M059J (cell line): ENCODE measurements at places on chromosomes 6 and 20. TPM values are rescaled to one million over a fixed set of nuclear protein-coding genes. Genes with fewer than 3 reads are reported as not detected.
A peak's percentile ranks its signal among the peaks of the same experiment; 100 is the strongest.

The RFX6 gene
- not detected in 2 replicates for total RNA-seq

The MMP24 gene
- total RNA-seq, result 1.7 and 4.4 TPM in 2 replicates

The WFDC10B gene
- total RNA-seq, result not detected in 2 replicates

The BPIFB1 gene
- not detected in 2 replicates for total RNA-seq

The WFDC12 gene
- not detected in 2 replicates for total RNA-seq

The TMC2 gene
- not detected in 2 replicates for total RNA-seq

The ZC2HC1B gene
- total RNA-seq, result not detected in 2 replicates

The CTCFL gene
- total RNA-seq, result not detected in 2 replicates

The SLC4A11 gene
- total RNA-seq, result 0.54 and 1.2 TPM in 2 replicates

The ZBTB2 gene
- total RNA-seq, result 24.5 and 26.4 TPM in 2 replicates

The AMD1 gene
- 95.8 and 139 TPM in 2 replicates for total RNA-seq

The ZCCHC3 gene
- 12.7 and 16.9 TPM in 2 replicates for total RNA-seq

The ITPR3 gene
- total RNA-seq, result 21.9 and 40.3 TPM in 2 replicates

DNA sequence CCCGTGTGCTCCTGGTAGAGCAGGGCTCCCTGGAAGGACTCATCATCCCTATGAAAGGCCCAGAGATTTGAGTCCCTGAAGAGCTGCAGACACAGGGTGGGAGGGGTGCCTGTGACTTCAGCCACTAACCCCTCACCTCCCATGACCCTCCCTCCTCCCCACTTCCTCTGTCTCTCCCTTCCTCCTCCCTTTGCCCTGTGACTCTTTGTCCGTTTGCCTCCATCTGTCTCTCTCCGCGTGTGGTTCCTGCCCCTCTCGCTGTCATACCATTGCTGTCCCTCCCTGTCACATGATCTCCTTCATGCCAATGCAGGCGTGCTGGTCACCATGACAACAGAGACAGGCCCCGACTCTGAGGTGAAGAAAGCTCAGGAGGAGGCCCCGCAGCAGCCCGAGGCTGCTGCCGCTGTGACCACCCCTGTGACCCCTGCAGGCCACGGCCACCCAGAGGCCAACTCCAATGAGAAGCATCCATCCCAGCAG is 19.0 kb downstream of the EPB41L1 start:
- DNase-seq, result peak; percentile 27

GRCh38 chr6:23137611-23138010 is 568.2 kb downstream of the HDGFL1 start:
- DNase-seq, result peak; percentile 18

GRCh38 chr6:112288475-112288874 is 34.1 kb upstream of the LAMA4 start:
- peak; percentile 49 for DNase-seq

DNA sequence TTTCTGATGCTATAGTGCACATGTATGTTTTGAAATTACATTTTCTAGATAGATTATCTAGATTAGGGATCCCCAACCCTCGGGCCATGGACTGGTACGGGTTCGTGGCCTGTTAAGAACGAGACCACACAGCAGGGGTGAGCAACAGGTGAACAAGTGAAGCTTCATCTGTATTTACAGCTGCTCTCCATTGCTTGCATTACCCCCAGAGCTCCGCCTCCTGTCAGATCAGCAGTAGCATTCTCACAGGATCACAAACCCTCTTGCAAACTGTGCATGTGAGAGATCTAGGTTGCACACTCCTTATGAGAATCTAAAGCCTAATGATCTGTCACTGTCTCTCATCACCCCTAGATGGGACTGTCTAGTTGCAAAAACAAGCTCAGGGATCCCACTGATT is 10.4 kb downstream of the CEP57L1 start:
- DNase-seq, result no peak

GRCh38 chr6:158868890-158869825 is 50.0 kb upstream of the EZR start:
- peak; percentile 88 for DNase-seq

DNA sequence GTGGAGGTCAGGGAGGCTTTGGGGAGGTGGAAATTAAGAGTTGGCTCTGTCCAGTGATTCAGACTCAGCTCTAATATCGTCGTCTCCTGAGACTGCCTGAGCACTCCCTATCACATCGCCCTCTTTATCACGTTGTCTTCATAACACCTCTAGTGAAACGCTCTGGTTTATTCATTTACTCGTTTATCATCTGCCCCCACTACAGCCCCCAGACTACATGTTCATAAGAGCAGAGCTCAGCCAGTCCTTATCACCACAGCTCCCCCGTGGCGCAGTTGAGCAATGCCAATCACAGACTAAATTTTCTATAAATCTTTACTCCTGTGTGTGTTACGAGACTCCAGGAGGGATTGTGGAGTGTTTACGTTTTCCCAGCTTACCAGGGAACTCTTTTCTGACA is 316.2 kb downstream of the ADGRB3 start:
- peak; percentile 8 for DNase-seq

- no peak for DNase-seq
Measured at GRCh38 chr20:47561180-47561579, 59.5 kb downstream of the NCOA3 start.

- no peak for DNase-seq
Measured at GRCh38 chr20:34385464-34385863, 22.4 kb downstream of the ITCH start.

- peak; percentile 52 for DNase-seq
Measured at GRCh38 chr6:42978487-42978838, 518 bp downstream of the PEX6 start.

DNA sequence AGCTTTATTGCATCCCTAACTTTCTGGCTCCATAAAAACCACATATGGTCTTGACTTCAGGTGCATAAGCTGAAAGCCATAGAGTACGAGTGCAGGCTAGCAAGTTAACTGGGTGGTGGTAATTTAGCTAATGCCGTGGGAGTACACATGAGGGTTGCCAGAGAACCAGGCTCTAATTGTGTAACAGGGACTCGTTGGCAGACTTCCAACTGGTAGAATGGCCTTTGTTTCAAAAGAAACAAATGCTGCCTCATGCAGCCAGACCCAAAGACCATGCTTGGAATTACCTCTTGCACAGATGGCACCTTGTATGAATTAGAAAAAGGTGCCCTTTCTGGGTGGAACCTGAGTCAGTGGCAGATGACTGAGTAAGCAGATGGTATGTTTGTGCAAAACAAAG is 73.2 kb downstream of the LY86 start:
- no peak for DNase-seq

GRCh38 chr6:21294144-21294543 is 299.4 kb upstream of the SOX4 start:
- no peak for DNase-seq

- DNase-seq, result no peak
Measured at GRCh38 chr20:5216663-5217062, 89.9 kb downstream of the CDS2 start.

GRCh38 chr20:15570156-15570555 is 1003.1 kb downstream of the KIF16B start:
- DNase-seq, result no peak

- no peak for DNase-seq
Measured at GRCh38 chr20:44916586-44916985, 6.7 kb downstream of the PABPC1L start.

GRCh38 chr6:90000864-90001731 is 106.8 kb downstream of the GJA10 start:
- DNase-seq, result peak; percentile 52

GRCh38 chr6:28861339-28861738 is 62.4 kb downstream of the TRIM27 start:
- DNase-seq, result no peak

GRCh38 chr6:45645302-45645701 is 267.6 kb upstream of the SUPT3H start:
- DNase-seq, result no peak

GRCh38 chr6:35043381-35044130 is 97.6 kb downstream of the TCP11 start:
- no peak for DNase-seq

DNA sequence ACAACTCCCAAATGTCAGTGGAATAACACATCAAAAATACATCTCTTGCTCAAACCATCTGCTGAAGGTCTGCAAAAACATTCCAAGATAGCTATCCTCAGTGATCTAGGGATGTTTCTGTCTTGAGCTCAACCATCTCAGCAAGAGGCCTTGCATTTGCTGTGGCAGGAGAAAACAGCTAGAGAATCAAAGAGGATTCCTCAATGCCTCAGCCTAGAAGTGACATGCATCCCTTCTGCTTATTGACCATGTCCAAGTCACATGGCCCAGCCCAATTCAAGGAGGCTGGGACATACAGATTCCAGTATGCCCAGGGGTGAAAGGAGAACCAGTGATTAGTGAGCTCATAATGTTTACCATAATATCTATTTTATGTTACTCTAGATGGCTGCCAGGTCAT is 269.5 kb downstream of the PLCB1 start:
- no peak for DNase-seq

- peak; percentile 76 for DNase-seq
Measured at GRCh38 chr20:37686762-37687477, 6.9 kb upstream of the CTNNBL1 start.

DNA sequence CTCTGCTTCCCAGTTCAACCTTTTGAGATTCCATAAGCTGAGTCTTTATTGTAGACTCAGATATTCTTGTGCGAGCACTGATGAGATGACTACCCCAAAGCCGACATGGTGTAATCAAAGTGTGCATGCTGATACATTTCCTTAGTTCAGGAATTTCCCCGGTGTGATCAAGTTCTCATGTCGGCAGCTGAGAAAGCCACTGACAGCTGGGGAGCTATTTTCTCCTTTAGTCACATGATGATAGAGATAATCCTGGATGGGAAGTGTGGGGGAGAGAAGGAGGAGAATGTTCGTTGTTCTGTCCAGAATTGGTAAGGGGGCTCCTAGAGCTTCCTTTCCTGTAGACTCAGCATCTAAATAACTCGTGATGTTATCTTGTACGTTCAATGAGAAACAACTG is 7.7 kb upstream of the CAP2 start:
- no peak for DNase-seq

DNA sequence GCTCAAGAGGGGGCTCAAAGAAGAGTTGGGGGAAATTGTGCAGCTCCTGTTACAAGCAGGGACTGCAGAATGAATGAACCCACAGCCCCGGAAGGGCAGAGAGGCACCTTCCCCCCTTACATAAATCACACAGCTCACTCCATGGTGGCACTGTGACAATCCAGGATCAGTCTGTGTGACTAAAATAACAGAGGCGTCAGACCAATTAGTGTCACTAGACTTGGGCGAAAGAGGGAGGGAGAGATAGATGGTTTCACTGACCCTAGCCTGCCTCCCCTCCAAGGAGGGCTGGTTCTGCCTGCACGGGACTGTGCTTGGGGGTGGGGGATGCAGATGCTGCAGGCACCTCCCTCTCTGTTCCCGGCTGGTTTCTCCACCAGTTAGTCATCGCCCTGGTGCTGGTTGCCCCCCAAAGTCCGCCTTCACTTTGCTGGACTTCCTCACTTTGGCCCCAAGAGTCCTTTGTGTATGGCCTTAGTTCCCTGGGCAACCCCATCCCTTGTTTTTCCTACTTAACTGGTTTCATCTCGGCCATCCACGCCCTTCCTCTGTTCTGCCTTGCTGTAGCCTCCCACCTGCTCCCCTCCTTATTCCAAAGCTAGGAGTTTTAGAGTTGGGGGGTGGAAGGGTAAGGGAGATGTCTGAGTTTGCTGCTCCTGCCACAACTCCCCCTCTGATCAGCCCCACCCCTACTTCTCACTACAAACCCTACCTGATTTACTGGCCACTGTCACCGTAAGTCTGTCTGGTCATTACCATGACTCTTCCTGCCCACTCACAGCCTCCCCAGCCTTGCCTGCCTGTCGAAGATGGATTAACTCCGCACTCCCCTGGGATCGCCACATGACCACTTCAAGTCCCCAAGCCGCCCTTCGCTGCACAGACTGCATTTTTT is 17.7 kb downstream of the CCDC167 start:
- DNase-seq, result no peak

GRCh38 chr20:37298190-37298939 is 8.9 kb downstream of the MANBAL start:
- peak; percentile 72 for DNase-seq

DNA sequence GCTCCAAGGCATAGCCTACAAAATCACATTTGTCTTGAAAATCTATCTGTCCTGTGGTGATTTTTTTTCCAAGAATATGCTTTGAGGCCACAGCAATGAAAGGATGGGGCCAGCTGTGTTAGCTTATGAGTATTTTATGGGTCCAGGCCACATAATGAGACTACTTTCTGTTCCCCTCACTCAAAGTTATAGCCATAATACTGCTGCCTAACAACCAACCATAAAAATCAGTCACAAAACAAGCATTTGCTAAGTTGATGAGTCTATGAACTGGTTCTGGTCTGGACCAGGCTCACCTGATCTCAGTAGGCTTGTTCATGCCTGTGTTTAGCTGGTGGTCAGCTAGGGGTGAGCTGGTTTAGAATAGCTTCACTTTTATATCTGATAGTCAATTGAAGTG is 192.5 kb upstream of the PLCB4 start:
- DNase-seq, result no peak

- no peak for DNase-seq
Measured at GRCh38 chr6:36075656-36076055, 48.0 kb downstream of the MAPK14 start.

DNA sequence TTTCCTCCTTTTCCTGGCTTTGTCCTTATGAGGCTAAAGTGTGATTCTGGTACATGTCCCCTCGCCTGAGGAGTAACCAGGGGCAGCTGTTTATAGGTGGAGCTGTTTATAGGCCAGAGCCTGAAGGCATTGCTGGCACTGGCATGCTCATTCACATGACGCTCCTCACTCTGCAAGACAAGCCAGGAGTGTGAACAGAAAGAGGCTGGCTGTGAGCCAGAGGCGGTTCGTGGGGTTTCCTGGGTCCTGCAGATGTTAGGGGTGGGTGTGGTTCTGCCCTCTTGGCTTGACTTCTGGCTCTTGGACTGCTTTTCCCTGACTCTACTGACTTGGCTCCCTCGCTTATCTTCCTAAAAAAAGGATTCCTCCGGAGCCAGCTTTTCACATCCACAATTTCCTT is 12.8 kb upstream of the MDFI start:
- peak; percentile 28 for DNase-seq

DNA sequence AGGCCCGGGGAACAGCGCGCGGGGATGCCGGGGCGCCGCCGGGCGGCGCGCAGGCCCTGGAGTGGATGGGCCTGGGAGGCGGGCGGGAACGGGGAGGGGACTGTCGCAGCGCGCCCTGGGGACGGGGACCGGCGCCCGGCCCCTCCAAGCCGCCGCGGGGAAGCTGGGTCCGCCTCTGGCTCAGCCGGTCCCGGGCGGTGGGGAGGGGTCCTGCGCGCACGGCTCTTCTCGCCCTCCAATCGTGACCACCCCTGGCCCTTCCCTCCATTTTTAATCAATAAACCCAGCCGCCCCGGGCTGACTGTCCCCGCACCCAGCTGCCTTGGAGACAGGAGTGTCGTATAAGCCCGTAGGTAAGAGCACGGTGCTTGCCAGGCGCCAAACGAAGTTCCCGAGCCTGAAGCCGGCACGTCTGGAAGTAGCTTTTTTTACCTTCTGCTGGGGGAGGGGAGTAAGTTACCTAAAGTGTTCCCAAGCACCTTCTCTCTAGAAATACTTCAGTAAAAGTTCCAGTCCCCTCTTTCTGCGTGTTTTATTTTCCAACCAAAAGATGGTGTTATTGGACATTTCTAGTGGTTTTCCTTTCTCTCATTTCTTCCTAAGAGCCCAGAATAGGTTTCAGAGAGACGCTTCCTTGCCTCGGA is 780 bp upstream of the TAF4 start:
- DNase-seq, result peak; percentile 59
